Stimulated activated CD8-positive, alpha-beta memory T cell treated with anti-CD3 and anti-CD28 coated beads, Interleukin-7, amount 100 ng/mL, for 1 hour (primary cell): ENCODE measurements at places on chromosomes 11 and 22.
A peak's percentile ranks its signal among the peaks of the same experiment; 100 is the strongest.

- no peak for DNase-seq
Observed at GRCh38 chr22:24429411-24430365, 2.3 kb downstream of the ADORA2A start.

GRCh38 chr11:36109850-36110606, 166.2 kb downstream of the LDLRAD3 start:
- no peak for DNase-seq

- DNase-seq: no peak
Observed at GRCh38 chr22:20536590-20537324, 29.3 kb downstream of the MED15 start.

DNA sequence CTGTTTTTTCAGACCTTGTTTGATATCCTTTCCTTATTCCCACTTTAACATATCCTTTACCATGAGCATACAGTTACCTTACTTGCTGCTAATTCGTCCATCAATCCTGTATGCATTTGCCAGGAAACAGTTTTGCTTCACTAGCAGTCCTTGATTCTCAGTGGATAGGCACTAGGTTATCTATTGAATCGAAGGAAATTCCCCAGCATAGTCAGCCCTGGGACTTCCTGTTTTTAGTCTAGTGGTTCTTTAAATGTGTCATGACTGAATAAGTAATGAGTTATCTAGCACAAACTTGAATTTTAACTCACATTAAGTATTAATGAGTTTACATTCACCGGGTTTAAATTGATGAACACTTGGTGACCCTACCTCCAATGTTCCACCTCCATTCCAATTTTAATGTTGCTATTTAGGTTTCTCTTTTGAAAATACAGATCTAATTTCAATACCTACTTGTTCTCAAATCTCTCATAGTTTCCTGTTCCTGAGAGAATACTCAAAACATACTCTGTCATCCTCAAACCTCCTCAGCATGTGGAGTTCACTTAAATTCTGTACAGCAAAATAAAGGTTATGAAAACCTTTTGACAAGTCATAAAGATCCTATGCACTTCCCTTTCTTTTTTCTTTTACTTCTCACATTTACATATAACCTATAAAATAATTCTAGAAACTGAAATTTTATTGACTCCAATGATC, 1375.1 kb upstream of the TENM4 start:
- no peak for DNase-seq

GRCh38 chr11:66070604-66071380, 720 bp downstream of the PACS1 start:
- no peak for DNase-seq

DNA sequence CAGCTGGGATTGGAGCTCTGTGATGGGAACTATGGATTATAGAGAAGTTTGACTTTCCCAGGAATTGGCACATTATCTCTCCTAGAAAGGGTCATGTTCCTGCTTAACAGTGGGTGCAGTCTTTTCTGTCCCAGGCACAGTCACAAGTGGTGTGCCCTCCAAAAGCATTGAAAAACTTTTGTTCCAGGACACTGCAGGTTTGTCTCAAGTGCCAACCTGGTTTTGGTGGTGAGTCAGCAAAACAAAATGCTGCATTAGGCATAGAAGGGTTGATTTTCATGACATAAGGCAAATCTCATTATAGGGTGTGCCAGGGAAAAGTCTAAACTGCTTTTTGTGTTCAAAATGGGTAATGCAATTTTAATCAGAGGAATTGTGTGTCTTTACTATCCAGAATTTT, 4.9 kb downstream of the HTATIP2 start:
- no peak for DNase-seq

- DNase-seq: no peak
Observed at GRCh38 chr11:114827736-114828135, 149.4 kb downstream of the NXPE2 start.

- peak; percentile 62 for DNase-seq
Observed at GRCh38 chr11:64723117-64723906, at the start of gene NRXN2. TSS of gene NRXN2 (minus strand) at chr11:64723197. CDS start at chr11:64713699, 9,498 bp downstream.

GRCh38 chr11:40175980-40176379, 1283.5 kb downstream of the LRRC4C start:
- no peak for DNase-seq

DNA sequence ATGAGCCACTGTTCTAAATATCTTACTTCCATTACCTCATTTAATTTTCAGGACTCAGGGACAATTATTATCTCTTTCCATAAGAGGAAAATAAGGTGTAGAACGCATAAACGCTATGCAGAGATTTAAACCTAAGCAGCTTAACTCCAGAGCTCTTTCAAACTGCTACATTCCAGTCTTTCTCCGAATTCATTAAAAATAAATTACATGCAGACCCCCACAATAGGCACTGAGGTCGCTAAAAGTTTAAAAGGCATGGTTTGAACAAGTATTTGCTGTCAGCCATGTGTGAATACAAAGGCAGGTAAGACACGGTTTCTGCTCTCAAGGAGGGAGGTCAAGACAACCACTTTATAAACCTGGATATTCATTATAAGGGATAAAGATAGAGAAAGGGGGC, 983 bp downstream of the NARS2 start:
- DNase-seq: no peak

GRCh38 chr11:126930091-126930841, 70.3 kb downstream of the KIRREL3 start:
- no peak for DNase-seq

GRCh38 chr22:30265823-30266444, 717 bp downstream of the OSM start:
- DNase-seq: peak; percentile 72

GRCh38 chr22:22909605-22910271, 22.1 kb downstream of the IGLL5 start:
- DNase-seq: no peak

DNA sequence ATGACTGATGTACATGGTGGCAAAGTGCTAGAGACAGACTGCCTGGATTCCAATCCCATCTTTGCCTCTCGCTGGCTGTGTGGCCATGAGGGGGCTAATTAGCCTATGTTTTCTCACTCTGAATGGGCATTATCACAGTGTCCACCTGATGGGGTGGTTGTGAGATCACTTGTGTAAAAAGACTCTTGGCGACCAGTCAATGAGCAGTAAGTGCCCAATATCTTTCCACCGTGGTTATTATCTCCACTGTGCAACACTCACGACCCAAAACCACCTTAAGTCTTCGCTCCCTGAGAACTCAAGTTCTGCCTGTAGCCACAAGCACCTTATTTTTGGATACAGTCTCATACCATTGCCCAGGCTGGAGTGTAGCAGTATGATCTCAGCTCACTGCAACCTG, 52.1 kb downstream of the PLEKHA7 start:
- no peak for DNase-seq

- DNase-seq: no peak
Observed at GRCh38 chr22:32846780-32847491, 45.4 kb downstream of the TIMP3 start.

DNA sequence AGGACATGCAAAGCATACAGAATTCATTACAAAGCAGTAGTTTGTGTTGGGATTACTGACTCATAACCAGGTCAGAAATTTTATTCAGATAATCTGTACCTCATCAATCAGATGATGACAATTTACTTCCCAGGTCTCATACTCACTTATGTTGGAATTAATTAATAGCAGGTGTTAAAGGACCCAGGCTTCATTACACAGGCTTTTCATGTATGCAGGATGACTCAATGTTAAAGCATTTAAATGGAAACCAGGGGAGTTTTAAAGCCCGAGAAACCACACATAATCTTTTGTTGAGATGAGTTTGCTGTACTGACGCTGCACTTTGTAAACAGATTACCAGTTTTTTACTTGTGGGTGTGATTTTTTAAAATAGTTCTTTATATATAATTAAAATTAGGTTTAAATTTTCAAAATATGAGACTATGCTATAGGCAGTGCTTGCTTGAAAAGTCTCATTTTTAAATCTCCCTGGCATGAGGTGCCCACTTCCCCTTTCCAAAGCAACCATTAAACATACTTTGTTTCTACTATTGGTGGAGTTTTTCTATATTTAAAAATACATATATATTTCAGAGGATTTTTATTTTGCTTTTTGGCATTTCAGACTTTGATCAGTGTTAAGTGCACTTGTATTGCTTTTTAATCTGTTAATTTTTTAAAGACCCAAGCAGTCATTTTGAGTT, 41.0 kb downstream of the CEP57 start:
- no peak for DNase-seq

DNA sequence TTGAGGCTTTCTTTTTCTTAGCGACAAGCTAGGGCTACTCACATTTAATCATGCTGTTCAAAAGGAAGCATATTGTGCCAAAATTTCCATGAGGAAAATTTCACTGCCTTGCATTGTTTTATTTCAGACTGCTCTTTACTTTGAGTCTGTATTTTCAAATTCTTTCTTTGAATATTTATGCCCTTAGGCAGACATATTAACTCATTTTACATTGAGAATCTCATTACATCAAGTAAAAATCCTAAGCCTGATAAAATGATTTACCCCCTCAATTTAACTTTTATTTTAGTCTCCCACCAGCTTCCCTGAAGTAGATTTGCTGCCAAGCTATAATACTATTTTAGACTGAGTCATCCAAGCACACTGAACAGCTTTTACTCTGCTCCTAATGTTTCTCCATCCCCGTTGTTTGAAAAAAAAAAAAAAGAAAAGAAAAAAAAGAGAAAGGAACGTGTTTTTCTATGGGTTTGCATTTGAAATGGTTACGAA, 189.3 kb upstream of the MTMR2 start:
- no peak for DNase-seq

DNA sequence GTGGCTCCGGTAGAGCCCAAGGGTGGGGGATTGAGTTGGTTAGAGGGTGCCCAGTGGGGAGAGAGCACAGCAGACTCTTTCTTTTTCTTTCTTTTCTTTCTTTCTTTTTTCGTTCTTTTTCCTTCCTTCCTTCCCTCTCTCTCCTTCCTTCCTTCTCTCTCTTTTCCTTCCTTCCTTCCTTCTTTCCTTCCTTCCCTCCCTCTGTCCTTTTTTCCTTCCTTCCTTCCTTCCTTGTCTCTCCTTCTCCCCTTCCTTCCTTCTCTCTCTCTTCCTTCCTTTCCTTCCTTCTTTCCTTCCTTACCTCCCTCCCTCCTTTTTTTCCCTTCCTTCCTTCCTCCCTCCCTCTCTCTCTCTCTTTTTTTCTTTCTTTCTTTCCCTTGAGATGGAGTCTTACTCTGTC, 4.8 kb upstream of the ALX4 start:
- no peak for DNase-seq

DNA sequence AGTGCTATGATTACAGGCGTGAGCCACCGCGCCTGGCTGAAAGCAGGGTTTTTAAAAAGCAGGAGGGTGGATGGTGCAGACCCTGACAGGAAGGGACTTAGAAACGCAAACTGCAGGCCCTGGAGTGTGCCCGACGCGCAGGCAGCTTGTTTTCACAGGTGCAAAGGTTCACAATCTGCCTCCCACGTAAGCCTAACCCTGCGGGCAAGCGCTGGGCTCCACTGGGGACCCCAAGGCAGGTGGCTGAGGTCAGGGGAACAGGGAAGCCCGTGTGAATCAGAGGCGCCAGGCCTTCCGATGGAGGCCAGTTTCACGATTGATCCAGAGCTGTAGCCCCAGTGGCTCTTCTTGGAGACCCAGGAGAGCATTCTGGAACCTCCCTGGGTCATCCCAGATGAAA, 256.3 kb downstream of the BRD1 start:
- no peak for DNase-seq

DNA sequence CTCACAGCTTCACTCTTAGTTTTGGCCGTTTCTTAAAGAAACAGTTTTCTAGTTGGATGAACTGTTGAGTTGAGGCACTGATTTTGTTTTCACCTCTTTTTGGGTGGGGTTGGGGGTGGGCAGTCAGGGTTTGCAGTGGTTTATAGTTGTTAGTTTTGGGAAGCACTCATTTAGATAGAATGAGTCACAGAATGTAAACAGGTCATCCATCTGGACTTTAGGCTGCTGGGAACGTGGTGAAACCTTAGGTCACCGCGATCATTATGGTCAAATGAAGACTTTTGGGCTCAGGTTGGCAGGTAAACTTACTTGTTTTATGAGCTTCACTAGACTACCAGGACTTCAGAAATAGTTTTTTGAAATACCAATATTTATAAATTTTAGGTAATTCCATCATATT, 48.4 kb downstream of the CSTPP1 start:
- no peak for DNase-seq

DNA sequence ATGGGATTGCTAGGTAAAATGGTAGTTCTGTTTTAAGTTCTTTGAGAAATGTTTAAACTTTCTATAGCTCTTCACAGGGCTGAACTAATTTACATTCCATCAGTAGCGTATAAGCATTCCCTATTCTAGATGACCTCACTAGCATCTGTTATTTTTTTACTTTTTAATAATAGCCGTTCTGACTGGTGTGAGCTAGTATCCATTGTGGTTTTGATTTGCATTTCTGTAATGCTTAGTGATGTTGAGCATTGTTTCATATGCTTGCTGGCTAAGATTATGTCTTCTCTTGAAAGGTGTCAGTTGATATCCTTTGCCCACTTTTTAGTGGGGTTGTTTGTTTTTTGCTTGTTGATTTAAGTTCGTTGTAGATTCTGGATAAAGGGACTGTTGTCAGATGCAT, 35.9 kb downstream of the MMP27 start:
- DNase-seq: no peak

GRCh38 chr11:111177037-111177871, 68.3 kb upstream of the POU2AF2 start:
- DNase-seq: no peak

DNA sequence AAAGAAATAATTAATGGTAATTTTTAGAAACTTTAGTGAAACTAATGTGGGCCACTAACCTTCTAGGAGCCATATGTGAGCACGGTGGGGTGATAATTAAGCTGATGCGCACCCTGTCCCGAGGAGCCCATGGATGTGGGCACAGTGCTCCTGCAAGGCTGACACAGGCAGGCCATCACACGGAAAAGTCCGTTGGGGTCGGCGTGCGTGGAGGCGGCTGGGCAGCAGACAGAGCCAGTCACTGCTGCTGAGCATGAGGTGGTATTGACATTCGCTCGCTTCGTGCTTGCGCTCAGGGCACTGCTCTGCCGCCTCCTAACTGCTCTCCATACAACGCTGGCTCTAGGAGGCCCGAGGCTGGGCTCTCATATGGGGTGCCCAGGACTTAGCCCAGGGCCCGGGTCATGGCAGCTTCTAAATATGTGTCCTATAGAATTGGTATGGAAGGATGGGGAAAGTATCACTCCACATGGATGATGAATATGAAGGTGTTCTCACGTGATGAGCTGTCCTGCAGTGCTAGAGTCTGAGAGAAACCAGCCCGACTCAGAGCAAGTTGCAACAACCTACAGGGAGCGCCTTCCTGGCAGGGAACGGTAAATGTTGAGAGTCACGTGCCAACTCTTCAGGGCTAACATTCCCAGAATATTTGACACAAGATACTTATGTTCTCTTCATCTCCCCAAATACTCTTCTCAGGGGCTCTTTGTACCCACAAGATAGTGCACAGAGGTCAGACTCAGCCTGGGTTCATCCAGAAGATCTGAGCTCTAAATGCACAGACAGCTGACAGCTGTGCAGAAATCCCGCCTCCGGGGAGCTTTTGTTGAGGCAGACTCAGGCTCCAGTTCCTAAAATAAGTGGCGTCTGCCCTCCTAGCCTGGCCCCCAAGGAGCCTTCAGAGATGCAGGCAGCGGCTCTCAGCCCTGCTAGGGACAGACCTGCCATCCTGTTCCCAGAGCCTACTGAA, 50.6 kb upstream of the ARFGAP3 start:
- no peak for DNase-seq

GRCh38 chr11:79083352-79083751, 357.5 kb downstream of the TENM4 start:
- DNase-seq: no peak
